B cell (primary cell): ENCODE measurements at places on chromosomes 6 and 20. TPM values are rescaled to one million over a fixed set of nuclear protein-coding genes. Genes with fewer than 3 reads are reported as not detected.
A peak's percentile ranks its signal among the peaks of the same experiment; 100 is the strongest.

GRCh38 chr20:59422872-59423544 lies 122.6 kb downstream of the EDN3 start:
- no peak overlapping the region for H3K27ac ChIP-seq
- H3K27me3 ChIP-seq, result no peaks in the 10 kb centered on the region
- DNase-seq, result no peak
- no peaks in the 10 kb centered on the region for H3K4me1 ChIP-seq

DNA sequence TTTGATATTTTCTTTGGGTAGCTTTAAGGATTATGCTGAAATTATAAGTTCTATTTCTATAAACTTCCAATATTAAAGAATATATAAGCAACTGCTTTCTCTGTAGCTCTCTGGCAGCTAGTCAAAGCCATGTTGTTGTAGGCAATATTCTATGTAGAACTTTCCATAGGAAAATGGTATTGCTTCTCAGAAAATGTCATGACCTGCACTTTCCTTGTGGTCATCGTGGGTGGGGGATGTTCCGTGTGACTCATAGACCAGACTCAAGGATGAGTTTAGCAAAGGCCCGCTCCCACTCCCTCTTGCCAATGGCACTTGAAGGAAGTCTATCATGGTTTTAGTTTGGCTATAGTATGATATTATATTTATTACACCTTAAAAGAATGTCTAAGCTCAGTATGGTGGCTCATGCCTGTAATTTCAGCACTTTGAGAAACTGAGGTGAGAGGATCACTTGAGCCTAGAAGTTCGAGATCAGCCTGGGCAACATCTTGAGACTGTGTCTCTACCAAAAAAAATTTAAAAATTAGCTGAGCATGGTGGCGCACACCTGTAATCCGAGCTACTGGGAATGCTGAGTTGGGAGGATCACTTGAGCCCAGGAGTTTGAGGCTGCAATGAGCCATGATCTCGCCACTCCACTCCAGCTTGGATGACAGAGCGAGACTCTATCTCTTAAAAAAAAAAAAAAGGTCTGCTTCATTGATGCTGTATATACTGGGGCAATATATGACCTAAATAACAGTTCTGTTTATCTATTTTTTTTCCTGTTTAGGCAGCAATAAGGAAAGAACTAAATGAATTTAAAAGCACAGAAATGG lies 36.6 kb upstream of the LTV1 start:
- no peaks in the 10 kb centered on the region for H3K36me3 ChIP-seq
- no peaks in the 10 kb centered on the region for H3K4me1 ChIP-seq
- H3K27me3 ChIP-seq, result no peaks in the 10 kb centered on the region
- DNase-seq, result no peak

GRCh38 chr6:132392792-132393191 lies 8.5 kb downstream of the MOXD1 start:
- H3K27ac ChIP-seq, result no peak overlapping the region
- peaks cover 5% of the 10 kb centered on the region for H3K4me1 ChIP-seq
- no peaks in the 10 kb centered on the region for H3K36me3 ChIP-seq
- H3K4me3 ChIP-seq, result no peak overlapping the region
- no peaks in the 10 kb centered on the region for H3K27me3 ChIP-seq

- DNase-seq, result no peak
- H3K4me3 ChIP-seq, result no peak overlapping the region
- H3K27ac ChIP-seq, result no peak overlapping the region
- no peaks in the 10 kb centered on the region for H3K36me3 ChIP-seq
- no peaks in the 10 kb centered on the region for H3K4me1 ChIP-seq
- H3K27me3 ChIP-seq, result no peaks in the 10 kb centered on the region
These were observed 445.1 kb downstream of the DOK5 start for GRCh38 chr20:54920491-54920890.

- H3K27me3 ChIP-seq, result no peaks in the 10 kb centered on the region
- no peaks in the 10 kb centered on the region for H3K36me3 ChIP-seq
- DNase-seq, result no peak
- H3K4me3 ChIP-seq, result no peak overlapping the region
- H3K4me1 ChIP-seq, result no peaks in the 10 kb centered on the region
These were observed 501.9 kb upstream of the IRAK1BP1 start for GRCh38 chr6:78365473-78365872.

GRCh38 chr20:45833883-45834796 lies 541 bp downstream of the SNX21 start:
- no peak overlapping the region for H3K27ac ChIP-seq
- no peak overlapping the region for H3K4me3 ChIP-seq
- no peaks in the 10 kb centered on the region for H3K27me3 ChIP-seq
- H3K36me3 ChIP-seq, result no peaks in the 10 kb centered on the region
- peak; percentile 60 for DNase-seq

- H3K27me3 ChIP-seq, result no peaks in the 10 kb centered on the region
- DNase-seq, result no peak
- H3K4me3 ChIP-seq, result no peak overlapping the region
- H3K27ac ChIP-seq, result no peak overlapping the region
- H3K36me3 ChIP-seq, result no peaks in the 10 kb centered on the region
- H3K4me1 ChIP-seq, result no peaks in the 10 kb centered on the region
These were observed 91.2 kb downstream of the PRSS35 start for GRCh38 chr6:83603551-83603950.

GRCh38 chr6:158853880-158854213 lies 34.7 kb upstream of the EZR start:
- no peak for DNase-seq
- H3K36me3 ChIP-seq, result no peaks in the 10 kb centered on the region
- H3K4me3 ChIP-seq, result peak overlapping the region; percentile 56

GRCh38 chr6:150368762-150369161 lies at the start of gene IYD:
Gene IYD, plus strand, starts transcription at chr6:150369012. Its CDS starts 20 bp downstream, at chr6:150369032.
- H3K36me3 ChIP-seq, result no peaks in the 10 kb centered on the region
- H3K27ac ChIP-seq, result no peak within 1 kb of the TSS
- peaks cover 3% of the 10 kb centered on the region for H3K27me3 ChIP-seq

GRCh38 chr20:50694379-50695134 lies 3.2 kb upstream of the RIPOR3 start:
- H3K36me3 ChIP-seq, result no peaks in the 10 kb centered on the region
- DNase-seq, result no peak
- no peak overlapping the region for H3K4me3 ChIP-seq
- H3K4me1 ChIP-seq, result peaks cover 12% of the 10 kb centered on the region
- no peak overlapping the region for H3K27ac ChIP-seq
- peaks cover 39% of the 10 kb centered on the region for H3K27me3 ChIP-seq

The C6orf15 gene
- total RNA-seq, result not detected in 2 replicates

The RNF182 gene
- total RNA-seq, result 0.10 TPM in 1 of 2 replicates, not detected in the other

The HLA-DQA2 gene
- 171 and 173 TPM in 2 replicates for total RNA-seq

The LCA5 gene
- total RNA-seq, result 0.91 and 0.92 TPM in 2 replicates

The CCN6 gene
- total RNA-seq, result not detected in 2 replicates

The SAMD3 gene
- 0.57 and 2.5 TPM in 2 replicates for total RNA-seq

The TNFRSF6B gene
- not detected in 2 replicates for total RNA-seq

The PTCRA gene
- not detected in 2 replicates for total RNA-seq
